ENCODE measurements at places on chromosomes 11 and 22.

- DNase-seq: no peak
Measured at GRCh38 chr11:106218106-106218505, 140.6 kb downstream of the AASDHPPT start.

DNA sequence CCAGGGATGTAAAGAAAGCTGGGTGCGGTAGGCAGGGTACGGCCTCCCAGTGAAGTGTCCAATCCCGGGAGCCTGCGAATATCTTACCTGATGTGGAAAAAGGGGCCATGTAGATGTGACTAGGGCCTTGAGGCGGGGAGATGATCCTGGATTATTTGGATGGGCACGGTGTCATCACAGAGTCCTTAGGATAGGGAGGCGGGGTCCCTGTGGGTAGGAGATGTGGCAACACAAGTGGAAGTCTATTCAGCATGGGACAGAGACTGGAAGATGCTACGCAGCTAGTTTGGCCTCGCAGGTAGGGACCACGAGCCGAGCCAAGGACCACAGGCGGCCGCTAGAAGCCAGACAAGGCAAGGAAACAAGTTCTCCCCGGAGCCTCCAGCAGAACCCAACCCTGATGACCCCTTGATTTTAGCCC lies 46.4 kb upstream of the SHANK2 start:
- DNase-seq: no peak

DNA sequence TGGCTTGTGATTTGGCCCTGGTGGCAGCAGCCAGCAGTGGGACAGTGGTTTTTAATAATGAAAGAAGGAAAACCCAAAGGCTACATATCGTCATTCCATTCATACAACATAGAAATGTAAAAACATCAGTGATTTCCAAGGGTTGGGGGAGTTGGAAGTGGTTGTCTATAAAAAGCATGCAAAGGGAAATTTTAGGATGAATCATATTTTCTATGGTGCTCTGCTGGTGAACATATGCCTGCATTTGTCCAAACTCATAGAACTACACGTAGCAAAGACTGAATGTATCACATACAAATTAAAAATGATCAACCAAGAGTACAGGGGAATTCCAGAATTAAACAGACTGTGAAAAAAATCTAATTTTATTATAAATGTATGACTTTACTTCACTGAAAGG lies 11.1 kb downstream of the OR5B3 start:
- DNase-seq: no peak

- no peak for DNase-seq
Measured at GRCh38 chr11:104763930-104764709, 134.1 kb downstream of the CASP12 start.

DNA sequence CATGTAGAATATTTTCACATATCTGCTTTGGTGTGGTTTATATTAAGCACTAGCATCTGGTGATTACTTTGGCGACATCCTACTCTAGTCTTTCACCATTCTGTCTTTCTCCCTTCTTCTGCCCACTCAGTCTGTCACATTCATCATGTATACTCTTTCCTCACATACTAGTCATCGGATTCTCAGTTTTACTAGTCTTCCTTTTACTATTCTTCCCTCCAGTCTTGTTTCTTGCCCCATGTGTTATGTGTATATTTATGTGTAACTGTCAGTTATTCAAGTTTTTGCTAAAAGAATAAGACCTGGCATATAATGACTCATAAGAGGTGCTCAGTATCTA lies 4.6 kb upstream of the DIXDC1 start:
- no peak for DNase-seq

- no peak for DNase-seq
Measured at GRCh38 chr11:102422817-102423712, 29.5 kb downstream of the TMEM123 start.

- DNase-seq: no peak
Measured at GRCh38 chr11:78030429-78031325, 7.6 kb upstream of the KCTD14 start.

DNA sequence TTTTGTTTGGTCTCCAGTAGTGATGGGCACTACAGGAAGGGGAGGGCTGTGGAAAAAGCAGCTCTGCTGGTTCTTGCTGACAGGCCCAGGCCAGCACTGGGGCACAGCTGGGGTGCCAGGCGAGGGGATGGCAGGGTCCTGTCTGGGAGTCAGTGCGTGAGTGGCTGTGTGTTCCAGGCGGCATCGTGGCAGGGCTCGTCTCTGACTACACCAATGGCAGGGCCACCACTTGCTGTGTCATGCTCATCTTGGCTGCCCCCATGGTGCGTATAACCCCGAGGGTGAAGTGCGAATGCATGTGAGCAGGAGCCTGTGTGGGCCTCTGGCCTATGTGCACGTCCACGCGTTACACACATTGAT lies 20.9 kb downstream of the SLC37A2 start:
- no peak for DNase-seq

DNA sequence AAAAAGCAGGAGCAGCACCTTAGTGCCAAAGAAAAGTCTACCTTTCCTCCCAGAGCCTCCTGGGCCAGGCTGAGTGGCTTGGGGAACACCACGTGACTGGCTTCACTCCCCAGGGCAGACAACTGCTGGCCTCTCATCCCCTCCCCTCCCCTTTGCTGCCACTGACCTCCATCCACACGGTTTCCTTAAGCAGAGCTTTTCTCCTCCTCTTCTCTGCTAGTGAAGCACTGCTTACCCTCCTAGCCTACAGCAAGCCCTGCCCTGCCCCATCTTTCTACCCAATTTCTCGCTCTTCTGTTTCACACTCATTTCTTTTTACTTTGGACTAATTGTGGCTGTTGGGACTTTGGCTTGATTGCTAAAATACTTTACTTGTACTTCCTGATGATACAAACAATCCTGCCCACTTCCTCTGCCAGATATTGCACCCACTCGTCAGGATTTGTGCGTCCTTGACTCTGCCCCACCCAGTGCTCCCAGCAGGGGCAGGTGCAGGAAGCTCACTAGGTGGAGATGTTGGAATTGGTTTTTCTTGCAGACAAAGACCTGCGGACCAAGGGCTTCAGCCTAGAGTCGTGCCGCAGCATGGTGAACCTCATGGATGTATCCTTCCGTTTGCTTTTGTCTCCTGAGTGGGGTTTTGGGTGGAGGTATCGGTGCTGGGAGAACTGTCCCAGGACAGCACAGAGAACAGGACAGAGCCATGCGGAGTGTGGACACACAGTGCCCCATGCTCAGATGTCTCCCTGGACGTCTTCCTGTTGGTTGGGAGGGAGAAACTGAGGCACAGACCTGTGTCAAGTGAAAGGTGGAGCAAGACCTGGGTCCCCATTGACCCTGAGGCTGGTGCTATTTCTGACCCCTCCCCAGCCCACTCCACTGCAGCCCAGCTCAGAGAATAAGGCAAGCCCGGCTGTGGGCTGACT lies 27.3 kb downstream of the CAPN1 start:
- no peak for DNase-seq

DNA sequence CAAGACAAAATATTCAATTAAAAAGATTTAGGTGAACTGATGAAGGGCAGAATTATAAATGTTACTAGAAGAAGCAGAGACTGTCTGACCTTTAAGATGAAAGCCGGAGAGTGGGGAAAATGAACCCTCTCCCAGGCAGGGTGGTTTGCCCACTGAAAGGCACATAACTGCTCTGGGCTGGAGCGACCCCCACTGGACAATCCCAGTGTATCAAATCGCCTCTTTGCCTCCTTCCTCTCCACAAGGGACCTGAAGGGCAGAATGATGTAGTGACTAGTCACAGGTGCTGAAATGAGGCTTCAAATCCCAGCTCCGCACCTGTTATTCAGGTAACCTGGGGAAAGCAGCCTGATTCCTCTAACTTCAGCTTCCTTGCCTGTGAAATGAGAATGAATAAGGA lies 69.0 kb downstream of the EFCAB6 start:
- DNase-seq: no peak

- no peak for DNase-seq
Measured at GRCh38 chr22:49025791-49026493, 801.7 kb downstream of the BRD1 start.

- DNase-seq: no peak
Measured at GRCh38 chr11:72738199-72739141, 13.7 kb downstream of the ARAP1 start.

GRCh38 chr11:6992457-6993417 lies 27.4 kb downstream of the ZNF214 start:
- no peak for DNase-seq

GRCh38 chr22:32796865-32797573 lies 4.5 kb upstream of the TIMP3 start:
- DNase-seq: peak; percentile 10

GRCh38 chr22:43561415-43562178 lies 149.8 kb downstream of the MPPED1 start:
- no peak for DNase-seq

DNA sequence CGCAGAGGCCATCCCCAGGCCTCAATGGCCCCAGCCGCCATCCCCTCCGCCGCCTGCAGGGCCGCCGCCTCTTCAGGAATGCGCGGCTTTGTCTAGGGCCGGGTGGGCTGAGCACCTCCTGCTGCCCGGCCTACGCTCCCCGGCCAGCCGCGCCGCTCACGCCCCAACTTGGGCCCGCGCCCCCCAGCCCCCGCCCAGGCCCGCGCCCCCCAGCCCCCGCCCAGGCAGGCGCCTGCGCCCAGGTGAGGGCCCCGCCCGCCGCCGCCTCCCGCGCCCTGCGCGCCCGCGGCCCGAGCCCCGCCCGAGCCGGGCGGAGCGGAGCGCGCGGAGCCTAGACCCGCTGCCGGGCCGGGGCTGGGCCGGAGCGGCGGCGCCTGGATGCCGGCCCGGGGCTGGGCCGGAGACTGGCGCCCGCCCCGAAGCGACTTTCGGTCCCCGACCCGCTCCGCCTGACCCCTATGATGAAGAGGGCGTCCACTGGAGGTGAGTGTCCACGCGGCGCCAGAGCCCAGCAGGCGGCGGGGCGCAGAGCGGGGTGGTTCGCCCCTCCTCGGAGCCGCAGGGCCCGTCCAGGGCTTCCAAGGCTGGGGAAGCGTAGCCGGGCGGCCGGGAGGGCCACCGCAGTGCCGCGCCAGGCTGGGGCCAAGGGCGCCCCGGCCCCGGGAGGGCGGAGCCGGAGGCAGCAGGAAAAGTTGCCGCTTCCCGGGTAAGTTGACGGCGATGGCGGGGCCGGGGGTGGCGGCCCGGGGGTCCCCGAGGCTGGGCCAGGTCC lies 34.3 kb upstream of the PRODH start:
- DNase-seq: no peak

DNA sequence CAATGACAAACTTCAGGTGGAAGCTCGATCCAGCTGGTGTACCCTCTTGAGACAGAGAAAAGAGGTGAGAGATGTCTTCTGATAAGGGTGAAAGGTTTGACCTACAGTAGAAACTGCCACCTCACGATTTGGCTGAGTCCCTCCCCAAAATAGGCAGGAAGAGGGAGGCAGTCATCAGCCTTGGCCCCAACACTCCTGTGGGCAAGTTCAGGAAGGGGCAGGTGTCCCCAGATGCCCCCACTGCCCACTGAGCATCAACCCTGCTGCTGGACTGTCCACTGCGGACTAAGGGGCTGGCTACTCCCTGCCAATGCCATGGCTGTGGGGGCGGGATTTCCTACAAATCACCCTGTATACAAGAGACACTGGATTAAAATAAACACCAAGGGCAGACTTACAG lies 441.4 kb downstream of the BUD13 start:
- no peak for DNase-seq

DNA sequence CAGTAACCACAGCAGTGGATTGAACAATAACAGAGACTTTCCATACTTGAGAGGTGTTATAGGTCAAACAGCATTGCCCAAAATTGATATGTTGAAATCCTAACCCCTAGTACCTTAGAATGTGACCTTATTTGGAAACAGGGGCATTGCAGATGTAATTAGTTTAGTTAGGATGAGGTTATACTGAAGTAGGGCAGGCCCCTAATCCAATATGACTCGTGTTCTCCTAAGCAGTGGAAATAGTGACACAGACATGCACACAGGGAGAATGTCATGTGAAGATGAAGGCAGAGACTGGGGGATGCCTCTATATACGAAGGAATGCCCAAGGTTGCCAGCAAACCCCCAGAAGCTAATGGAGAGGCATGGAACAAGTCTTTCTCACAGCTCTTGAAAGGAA lies 270.5 kb downstream of the TENM4 start:
- DNase-seq: no peak

DNA sequence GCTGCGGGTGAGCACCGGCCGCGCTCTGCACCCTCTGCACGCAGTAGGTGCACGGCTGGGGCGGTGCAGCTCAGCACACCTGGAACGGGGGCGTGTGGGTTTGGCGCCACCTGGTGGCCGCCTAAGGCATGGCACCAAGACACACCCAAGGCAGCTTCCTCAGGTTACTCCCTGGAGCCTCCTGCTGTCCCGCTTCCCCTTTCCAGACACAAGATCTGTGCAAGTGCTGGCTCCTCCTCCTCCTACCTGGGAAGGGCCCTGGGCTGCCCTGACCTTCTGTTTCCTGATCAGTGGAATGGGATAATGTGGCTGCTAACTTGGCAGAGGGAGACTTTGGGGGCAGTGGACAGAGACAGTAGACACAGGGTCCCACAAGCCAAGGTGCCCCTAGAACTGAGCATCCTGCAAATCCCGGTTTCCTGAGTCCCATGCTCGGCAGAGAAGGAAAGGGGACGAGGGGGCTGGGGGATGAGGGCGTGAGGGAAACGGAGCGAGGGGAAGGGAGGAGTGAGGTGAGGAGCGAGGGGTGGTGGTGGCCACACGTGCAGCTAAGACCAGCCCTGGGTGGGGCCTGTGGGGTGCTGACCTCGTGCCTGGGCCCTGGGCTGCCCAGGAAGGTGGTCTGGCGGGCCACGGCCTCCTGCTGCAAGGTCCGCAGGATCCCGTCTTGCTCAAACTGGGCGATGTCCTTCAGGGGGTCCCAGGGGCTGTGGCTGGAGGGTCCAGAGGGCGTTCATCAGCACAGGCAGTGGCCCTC lies 34.8 kb upstream of the CARS1 start:
- peak; percentile 53 for DNase-seq

- no peak for DNase-seq
Measured at GRCh38 chr22:23213581-23214334, 33.4 kb downstream of the BCR start.

DNA sequence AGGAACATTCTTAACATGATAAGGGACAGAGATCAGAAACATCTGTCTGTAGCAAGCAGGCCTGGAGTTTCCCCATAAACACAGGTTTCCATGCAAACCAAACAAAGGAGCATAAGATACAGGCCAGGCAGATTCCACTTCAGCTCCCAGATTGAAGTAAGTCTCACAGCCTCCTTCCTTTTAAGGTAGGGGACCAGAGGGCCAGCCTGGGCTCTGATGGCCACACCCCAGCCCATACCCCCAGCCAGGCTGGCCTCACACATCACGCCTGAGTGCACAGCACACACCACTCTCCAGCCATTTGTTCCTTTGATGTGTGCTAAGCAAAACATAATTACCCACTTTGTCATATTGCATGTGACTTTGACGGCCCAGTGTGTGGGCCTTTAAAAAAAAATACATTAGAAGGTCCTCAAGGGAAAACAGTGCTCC lies 518.7 kb downstream of the NTM start:
- DNase-seq: no peak
